ENCODE measurements at places on chromosomes 7 and 10.

DNA sequence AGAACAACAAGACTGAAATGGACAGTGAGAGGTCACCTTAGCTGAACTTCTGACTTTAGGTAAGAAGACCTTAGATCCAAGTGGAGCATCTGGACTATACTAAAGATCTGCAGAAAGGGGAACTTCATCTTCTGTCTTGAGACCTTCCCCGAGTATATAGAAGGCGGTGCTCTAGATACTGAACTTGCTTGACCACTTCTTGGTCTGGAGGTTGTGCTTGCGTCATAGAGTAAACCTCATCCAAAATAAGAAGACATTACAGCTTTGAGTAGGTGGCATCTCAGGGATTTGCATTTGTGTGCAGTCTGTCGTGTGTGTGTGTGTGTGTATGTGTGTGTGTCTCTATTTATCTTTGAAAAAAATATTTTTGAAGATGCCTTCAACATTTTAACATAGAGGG, 157.5 kb downstream of the CHN2 start:
- no peak for DNase-seq

- no peak for DNase-seq
These were observed 63.3 kb upstream of the NANOS1 start for GRCh38 chr10:118966076-118966849.

- DNase-seq: no peak
These were observed 60.4 kb downstream of the RNLS start for GRCh38 chr10:88522715-88523114.

- DNase-seq: no peak
These were observed 4.5 kb downstream of the ARID5B start for GRCh38 chr10:61905837-61906561.

GRCh38 chr7:81690251-81690650, 79.6 kb downstream of the HGF start:
- no peak for DNase-seq

GRCh38 chr7:150948791-150949251, 29.3 kb downstream of the KCNH2 start:
- no peak for DNase-seq

DNA sequence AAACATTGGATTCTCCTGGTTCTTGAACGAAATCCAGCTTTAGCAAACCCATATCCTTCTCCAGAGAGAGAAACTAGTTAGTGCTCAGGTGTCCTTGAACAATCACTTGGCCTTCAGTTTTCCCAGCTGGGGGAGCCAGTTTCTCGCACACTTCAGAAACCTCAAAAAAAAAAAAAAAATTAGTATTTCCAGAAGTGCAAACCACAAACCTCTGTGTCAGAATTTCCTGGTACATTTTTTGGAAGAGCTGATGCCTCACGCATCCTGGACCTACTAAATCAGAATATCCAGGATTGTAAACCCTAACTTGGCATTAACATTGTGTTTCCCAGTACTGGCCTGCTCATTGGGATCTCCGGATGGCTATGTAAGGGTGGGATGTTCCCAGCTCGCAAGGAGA, 143.4 kb upstream of the EGR2 start:
- peak; percentile 15 for DNase-seq

GRCh38 chr7:36191292-36191920, 38.4 kb downstream of the EEPD1 start:
- peak; percentile 21 for DNase-seq

GRCh38 chr10:95543459-95543858, 17.7 kb downstream of the SORBS1 start:
- no peak for DNase-seq

GRCh38 chr10:18710201-18710653, 51.0 kb downstream of the ARL5B start:
- no peak for DNase-seq

- no peak for DNase-seq
These were observed 161.8 kb upstream of the MTPN start for GRCh38 chr7:136138991-136139390.

DNA sequence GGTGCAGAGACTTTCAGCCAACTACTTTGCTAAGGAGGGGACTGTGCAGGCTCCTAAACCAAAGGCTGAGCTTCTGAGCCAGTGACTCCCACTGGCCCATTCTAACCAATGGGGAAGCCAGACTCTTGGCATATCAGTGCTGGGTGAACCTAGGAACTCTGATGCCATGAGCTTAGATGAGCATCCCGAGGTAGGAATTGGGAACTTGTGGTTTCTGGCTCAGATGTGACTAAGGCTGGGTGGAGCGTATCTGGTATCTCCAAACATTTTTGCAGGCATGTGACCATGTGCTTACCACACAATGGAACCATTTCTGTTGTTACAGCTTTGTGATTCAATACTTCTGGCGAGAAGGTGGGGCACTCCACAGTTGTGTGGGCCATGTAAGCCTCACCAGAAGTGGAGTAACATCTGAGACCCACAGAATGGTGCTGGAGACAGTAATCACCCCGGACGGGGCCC, 2.5 kb upstream of the AVPI1 start:
- peak; percentile 97 for DNase-seq

GRCh38 chr10:107118866-107119265, 45.6 kb downstream of the SORCS1 start:
- DNase-seq: no peak

DNA sequence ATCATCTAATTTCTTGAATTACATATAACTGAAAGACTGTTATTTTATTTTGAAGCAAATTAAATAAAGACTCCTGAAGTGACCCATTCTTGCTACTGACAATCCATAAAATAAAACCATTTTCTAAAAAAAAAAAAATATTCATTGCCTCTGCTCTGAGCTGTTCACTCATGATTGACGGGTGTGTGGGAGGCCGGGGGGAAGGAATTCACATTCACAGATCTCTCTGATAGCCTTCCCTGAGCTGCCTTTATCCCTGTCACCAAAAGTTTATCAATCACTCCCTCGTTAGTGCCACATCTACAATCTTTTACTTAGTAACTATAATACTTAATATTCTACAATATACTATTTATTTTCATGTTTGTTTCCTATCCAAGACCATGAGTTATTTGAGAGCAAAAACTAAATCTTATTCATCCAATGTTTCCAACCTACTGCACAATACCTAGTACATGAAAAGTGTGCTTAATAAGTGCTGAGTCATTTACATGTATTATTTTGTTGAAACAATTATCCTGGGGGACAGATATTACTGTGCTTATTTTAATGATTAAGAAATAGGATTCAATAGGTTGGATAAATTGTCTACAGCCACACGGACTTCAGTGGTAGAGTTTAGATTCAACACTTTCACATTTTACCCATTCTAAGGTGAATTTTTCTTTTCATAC, 618.7 kb downstream of the PHTF2 start:
- DNase-seq: no peak

- no peak for DNase-seq
These were observed at the start of gene SUN3 for GRCh38 chr7:48028938-48029337. Gene SUN3, minus strand, starts transcription at chr7:48029107. Its CDS starts 169 bp downstream, at chr7:48028938.

- no peak for DNase-seq
These were observed 110.0 kb upstream of the MYO3A start for GRCh38 chr10:25824050-25824449.

DNA sequence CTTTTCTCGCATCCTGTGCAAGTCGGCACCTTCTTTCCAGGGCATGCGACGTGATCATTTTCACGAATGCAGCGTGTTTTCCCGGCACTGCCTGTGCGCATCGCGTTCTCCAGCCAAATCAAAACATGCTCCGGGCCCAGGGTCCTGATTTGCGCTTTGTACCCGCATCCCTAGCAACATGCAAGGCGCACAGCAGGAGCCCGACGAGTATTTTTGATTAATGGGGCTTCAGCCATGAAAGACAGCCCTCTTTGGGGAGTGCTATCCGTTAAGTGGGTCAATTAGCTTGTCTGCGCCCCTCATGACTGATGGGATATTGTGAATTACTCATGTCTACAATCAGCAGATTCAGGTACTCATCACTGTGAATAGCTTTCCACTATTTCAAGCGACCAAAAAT, 243.3 kb upstream of the RNF32 start:
- DNase-seq: no peak

GRCh38 chr10:75801661-75802060, 370.2 kb downstream of the LRMDA start:
- no peak for DNase-seq

- DNase-seq: no peak
These were observed 172.7 kb upstream of the GDF10 start for GRCh38 chr10:47127188-47127785.

DNA sequence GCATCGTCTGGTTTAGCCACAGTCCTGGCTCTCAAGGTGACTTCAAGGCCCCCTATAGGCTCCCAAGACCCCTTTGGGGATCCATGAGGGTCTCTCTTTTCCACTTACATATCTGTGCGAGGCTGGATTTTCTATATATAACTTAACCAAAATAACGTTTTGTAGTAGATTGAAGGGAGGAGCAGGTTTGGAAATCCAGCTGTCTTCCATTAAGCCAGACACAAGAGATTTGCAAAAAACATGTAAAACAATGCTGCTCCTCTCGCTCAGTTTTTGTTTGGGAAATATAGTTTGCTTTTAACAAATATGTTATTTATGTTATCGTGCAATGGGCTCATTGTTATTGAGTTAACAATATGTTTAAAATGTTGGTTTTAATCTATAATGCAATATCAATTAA, 811.2 kb downstream of the TYW1 start:
- no peak for DNase-seq

DNA sequence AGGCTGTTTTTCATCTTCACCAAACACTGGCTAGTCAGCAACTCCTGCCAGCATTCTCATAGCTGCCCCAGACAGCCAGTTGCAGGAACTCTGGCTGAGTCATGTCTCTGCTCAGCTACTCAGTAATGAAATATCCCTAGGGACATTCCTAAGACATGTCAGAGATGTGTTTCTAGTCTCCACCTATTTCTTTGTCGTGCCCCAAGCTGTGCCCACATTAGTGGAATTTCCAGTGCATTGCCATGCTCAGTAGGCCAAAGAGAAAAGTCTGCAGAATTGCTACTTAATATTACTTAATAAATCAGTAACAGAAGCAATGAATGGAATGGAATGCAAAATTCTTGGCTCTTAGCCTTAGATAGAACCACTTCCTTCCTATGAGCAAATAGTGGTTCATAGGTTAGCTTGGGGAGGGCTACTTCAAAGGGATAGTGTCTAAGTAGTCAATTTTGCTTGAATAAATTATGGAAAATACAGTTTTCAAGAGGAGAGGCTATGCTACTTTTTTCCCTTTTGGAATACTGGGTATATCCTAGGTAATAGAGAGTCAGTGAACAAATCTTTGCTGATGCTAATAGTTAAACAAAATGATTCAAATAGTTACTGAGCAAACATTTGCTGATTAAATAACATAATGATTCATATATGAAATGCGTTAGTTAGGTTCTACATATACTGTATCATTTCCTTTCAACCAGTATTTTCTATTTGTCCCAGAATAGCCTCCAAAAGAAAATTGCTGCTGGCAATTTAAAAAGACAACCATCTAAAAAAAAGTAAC, 23.6 kb upstream of the SEMA3C start:
- DNase-seq: peak; percentile 98

DNA sequence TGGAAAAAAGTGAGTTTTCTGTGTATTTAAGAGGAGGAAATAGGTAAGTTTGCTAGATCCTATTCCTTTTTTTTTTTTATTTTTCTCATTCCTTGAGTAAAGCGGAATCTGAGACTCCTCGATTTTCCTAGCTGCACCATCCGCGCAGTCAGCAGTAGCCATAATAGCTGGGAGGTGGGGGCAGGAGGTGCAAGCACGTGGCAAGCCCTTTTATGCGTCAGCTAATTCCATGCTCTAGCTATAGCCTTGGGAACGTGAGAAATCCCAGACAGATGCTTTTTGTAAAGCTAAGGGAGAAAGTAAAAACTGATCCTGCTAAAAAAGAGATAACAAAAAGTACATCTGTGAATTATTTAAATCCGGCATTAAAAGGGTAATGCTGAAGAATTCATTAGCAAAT, 33.2 kb upstream of the TPK1 start:
- DNase-seq: no peak

Data from EL (cell line).